T47D (cell line): ENCODE measurements at places on chromosomes 6 and 20.

- no peak for DNase-seq
Observed at GRCh38 chr6:13304101-13304500, 24.2 kb downstream of the TBC1D7 start.

DNA sequence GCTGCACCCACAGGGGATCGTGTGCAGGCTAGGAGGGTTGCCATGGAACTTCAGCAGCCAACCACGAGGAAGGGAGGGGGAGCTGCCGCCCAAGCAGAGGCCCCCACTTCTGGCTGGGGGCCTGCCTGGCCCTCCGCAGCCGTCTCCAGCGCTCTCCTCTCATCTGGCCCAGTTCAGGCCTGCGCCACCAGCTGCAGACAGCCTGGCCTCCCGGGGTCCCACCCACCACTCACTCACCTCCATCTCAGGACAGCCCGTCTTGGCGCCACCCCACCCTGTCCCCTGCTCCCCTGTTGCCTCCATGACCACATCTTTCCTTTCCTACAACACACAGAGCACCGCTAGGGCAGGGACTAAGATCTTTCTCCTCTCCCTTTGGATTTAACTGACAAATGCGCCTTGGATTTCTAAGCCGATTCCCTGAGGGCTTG is 98.7 kb downstream of the ANKRD60 start:
- no peak for DNase-seq

DNA sequence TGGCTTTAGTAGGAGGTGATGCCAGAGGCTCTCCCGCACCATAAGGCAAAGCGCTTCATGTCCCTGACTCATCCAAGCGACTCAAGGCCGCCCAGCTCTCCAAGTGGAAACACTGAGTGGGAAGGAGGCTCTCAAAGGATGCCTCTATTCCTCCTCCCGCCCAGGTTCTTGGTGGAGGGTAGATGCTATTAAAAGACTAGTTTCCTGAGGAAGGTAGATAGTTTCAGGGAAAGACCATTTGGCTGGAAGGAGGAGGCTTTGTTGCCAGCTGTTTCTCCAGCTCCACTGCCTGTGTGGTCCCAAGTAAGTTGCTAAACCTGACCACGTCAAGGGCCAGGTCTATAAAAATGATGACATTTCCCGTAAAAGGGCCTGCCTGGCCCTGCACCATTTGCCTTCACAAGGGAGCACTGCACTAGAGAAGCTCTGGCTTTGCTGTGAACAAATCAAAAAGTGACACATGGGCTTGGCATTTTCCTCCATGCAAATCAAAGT is 48.2 kb downstream of the GMDS start:
- no peak for DNase-seq

GRCh38 chr6:119170447-119171087 is 92.1 kb upstream of the FAM184A start:
- no peak for DNase-seq

DNA sequence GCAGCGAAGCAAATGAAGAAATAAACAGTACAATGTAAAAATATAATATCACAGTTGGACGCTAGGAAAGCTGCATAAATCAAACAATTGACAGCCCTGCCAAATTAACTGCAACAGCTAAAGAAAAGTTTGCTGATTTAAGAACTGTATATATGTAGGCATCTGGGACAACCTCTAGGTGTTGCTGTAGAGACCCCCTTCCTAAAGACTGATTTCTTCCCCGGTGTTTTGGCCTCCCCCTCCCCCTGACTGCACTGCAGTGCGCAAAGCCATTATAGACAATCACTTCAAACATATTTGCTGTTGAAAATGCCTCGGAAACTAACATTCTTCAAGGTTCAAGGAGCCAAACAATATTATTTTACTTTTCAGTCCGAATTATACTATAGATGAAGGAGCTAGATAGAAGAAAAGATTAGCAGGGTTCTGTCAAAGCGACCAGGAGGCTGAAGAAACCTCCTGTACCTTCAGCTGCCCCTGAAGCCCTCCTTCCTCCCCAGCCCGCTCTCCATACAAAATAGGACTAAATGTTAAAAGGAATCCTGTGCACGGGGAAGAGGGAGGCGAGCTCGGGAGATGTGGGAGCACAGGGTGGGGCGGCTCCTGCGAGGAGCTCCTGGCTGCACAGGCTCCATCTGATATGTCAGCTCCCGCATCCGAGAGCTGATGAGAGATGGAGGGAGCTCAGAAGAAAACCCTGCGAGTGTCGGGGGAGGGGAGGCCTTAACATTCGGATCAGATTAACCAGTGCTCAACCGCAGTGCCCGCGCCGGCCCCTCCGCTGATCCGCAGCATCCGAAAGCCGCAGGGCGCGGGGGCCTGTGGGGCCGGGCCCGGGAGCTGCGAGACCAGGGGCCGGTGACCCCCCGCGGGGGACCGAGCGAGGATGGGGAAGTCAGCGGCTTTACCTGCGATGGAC is 822 bp downstream of the ELOVL4 start:
- DNase-seq: no peak

DNA sequence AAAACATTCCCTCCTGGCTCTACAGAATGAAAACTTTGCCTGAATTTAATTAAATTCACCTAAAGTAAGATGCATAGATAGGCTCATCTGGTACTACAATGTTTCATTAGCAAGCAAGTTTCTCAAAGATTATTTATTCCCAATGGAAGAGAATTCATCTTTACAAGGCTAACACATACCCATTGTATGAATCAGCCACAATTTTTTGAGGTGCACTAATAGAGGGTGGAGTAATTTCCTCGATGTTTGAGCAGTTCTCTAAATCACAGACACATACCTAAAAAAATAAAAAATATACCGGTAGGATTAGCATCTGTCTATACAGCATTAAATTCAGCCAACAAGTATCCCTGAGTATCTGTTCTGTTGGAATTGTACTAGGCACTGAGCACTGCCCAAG is 32.7 kb downstream of the ROS1 start:
- DNase-seq: no peak

- no peak for DNase-seq
Observed at GRCh38 chr6:16199804-16200203, 38.6 kb upstream of the GMPR start.

DNA sequence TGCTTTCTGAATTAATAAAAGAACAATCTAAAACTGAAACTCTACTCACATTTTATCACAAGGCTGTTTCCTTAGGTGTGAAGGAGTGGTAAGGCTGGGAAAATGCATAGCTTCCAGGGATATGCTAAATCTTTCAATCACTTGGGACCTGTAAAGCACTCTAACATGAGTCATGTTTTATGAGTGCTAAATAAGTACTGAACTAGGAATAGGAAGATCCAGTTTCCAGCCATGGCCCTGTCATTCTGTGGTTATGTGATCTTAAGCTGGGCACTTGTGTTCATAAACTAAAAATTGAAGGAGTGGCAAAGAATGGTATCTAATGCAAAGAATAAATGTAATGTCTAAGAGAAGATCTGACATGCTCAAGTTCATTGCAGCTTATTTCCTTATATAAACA is 6.1 kb upstream of the TMEM200A start:
- no peak for DNase-seq

DNA sequence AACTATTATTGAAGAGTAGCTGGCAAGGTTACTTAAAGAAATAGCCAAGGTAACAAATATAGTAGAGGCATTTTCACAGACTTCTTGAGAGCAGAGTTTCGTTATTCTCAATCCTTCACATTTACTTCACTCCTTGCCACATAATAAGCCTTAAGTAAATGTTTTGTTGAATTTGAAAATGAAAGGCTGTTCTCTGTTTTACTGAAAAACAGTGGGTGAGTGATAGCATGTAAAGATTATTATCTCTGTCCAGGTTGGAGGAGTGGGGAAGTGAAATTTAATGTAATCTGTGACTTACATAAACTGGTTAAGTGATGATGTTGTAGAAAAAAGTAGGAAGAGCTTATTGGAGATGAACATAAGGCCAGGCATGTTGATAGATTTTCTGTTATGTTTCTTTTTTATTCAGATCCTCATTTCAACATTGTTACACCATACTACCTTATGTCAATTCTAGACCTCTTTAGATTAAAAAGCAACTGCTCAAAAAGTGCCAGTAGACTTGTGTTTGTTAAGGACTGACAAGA is 55.0 kb downstream of the QKI start:
- no peak for DNase-seq

DNA sequence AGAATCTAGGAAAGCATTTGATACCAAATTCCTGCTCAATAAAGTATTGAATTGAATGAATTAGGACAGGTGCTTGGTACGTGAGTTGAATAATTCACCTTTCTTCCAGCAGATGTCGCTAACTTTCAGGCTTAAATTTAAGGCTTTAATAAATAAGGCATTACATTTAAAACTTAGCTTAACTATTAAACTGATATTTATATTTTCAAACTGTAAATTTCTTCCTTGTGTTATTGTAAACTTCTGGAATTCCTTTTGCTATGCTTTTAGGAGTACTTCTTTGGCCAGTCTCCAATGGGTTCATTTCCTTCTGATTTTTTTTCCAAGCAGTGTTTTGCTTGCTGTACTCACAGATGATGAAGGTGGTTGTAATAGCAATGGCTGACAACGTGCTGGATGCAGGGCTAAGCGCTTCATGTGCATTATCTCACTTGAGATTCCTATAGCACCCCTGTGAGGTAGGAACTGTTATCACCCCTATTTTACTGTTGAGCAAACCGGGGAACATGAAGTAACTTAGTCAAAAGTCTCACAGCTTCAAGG is 71.3 kb upstream of the SLC2A12 start:
- DNase-seq: no peak

- DNase-seq: no peak
Observed at GRCh38 chr6:158290659-158291058, 21.6 kb upstream of the TULP4 start.
